Panc1 (cell line): ENCODE measurements at places on chromosomes 5 and 9. TPM values are rescaled to one million over a fixed set of nuclear protein-coding genes. Genes with fewer than 3 reads are reported as not detected.

Gene COL5A1
- 5.7 TPM for total RNA-seq

Gene TRMT10B
- total RNA-seq, result 9.8 TPM

Gene DDX4
- not detected for total RNA-seq

Gene ANKRD55
- total RNA-seq, result not detected

Gene PCDHB16
- 1.8 TPM for total RNA-seq

Gene FAM169A
- 23.1 TPM for total RNA-seq

Gene HCN1
- total RNA-seq, result 0.36 TPM

Gene CEP72
- 33.2 TPM for total RNA-seq

Gene CCL28
- total RNA-seq, result 5.8 TPM

Gene AIF1L
- 6.0 TPM for total RNA-seq

Gene CCDC192
- not detected for total RNA-seq

Gene ANAPC2
- total RNA-seq, result 46.0 TPM

Gene C5orf58
- 0.15 TPM for total RNA-seq

Gene PCDHGB6
- total RNA-seq, result 0.23 TPM

Gene FAM78A
- 0.59 TPM for total RNA-seq

Gene DOCK8
- 1.4 TPM for total RNA-seq

Gene FBN2
- 0.08 TPM for total RNA-seq

Gene SPARC
- total RNA-seq, result 228 TPM

Gene FAM151B
- 2.8 TPM for total RNA-seq

Gene ST8SIA4
- 0.41 TPM for total RNA-seq

Gene GRK6
- 56.1 TPM for total RNA-seq

Gene PCDHGB2
- total RNA-seq, result 5.3 TPM

Gene PCDHGA2
- 0.05 TPM for total RNA-seq

Gene PAIP2
- total RNA-seq, result 79.4 TPM

Gene HRCT1
- total RNA-seq, result not detected

Gene RXRA
- 31.6 TPM for total RNA-seq

Gene ABCA1
- 2.6 TPM for total RNA-seq

Gene SSNA1
- 86.9 TPM for total RNA-seq

Gene KIAA0825
- 1.6 TPM for total RNA-seq

Gene ZFP37
- total RNA-seq, result 1.1 TPM

Gene C9
- total RNA-seq, result 0.05 TPM

Gene CDC23
- total RNA-seq, result 44.7 TPM

Gene HTR1A
- total RNA-seq, result not detected

Gene SMIM33
- total RNA-seq, result not detected

Gene C8G
- total RNA-seq, result 2.9 TPM

Gene SEMA6A
- total RNA-seq, result 0.54 TPM

Gene APBB3
- total RNA-seq, result 28.6 TPM

Gene SCGB3A2
- 0.39 TPM for total RNA-seq

Gene SPINK6
- not detected for total RNA-seq

Gene ARL14EPL
- not detected for total RNA-seq

Gene CDH18
- 7.0 TPM for total RNA-seq

Gene BARX1
- 81.2 TPM for total RNA-seq

Gene PCDH1
- total RNA-seq, result 9.0 TPM

Gene MEGF9
- 6.3 TPM for total RNA-seq

Gene SH3TC2
- total RNA-seq, result 0.33 TPM

Gene ACER2
- 1.3 TPM for total RNA-seq

Gene C9orf50
- not detected for total RNA-seq

Gene ORM2
- 0.77 TPM for total RNA-seq

Gene ZNF483
- total RNA-seq, result 4.8 TPM

Gene KCNIP1
- not detected for total RNA-seq

Gene MINAR2
- total RNA-seq, result not detected

Gene UNC13B
- total RNA-seq, result 35.2 TPM
